ENCODE measurements at places on chromosomes 1 and 21.
A peak's percentile ranks its signal among the peaks of the same experiment; 100 is the strongest.

- no peak for DNase-seq
Observed at GRCh38 chr1:46503421-46503820, 13.8 kb downstream of the DMBX1 start.

- DNase-seq = no peak
Observed at GRCh38 chr1:172146141-172146850, 274.2 kb upstream of the C1orf105 start.

DNA sequence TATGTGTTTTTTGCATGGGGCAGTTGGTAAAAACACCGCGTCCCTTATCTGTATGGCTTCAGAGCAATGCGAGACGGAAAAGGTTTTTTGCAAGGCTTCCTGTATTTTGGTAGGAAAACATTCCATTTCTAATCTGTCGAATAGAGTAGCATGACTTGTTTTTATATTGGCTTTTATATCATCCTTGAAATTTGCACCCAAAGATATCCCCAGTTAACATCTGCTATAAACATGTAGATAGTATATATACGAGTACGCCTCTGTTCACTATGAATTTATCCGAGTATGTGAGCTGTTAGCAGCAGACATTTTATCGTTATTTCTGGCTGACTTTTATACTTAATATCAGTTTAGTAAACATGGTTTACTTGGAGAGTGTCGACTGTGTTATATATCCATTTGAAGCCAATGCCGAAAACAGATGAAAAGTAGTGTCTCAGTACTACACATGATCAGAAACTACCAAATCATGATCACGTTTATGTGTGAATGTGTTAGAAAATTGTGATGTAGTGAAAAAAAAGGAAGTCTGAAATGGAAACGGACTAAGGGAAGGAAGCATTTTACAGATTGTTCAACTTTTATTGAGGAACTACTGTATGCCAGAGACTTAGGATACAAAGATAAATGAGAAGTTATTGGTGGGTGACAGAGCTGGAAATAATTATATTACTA lies 1.0 kb downstream of the LEPR start:
- DNase-seq = peak; percentile 71

- DNase-seq = peak; percentile 95
Observed at GRCh38 chr21:45410865-45411809, 6.2 kb downstream of the COL18A1 start.
